ENCODE measurements at places on chromosomes 13 and 19.

- DNase-seq, result no peak
These were observed 9.1 kb downstream of the AP2S1 start for GRCh38 chr19:46841458-46842083.

- no peak for DNase-seq
These were observed 2.2 kb upstream of the TNFSF13B start for GRCh38 chr13:108267347-108267746.

DNA sequence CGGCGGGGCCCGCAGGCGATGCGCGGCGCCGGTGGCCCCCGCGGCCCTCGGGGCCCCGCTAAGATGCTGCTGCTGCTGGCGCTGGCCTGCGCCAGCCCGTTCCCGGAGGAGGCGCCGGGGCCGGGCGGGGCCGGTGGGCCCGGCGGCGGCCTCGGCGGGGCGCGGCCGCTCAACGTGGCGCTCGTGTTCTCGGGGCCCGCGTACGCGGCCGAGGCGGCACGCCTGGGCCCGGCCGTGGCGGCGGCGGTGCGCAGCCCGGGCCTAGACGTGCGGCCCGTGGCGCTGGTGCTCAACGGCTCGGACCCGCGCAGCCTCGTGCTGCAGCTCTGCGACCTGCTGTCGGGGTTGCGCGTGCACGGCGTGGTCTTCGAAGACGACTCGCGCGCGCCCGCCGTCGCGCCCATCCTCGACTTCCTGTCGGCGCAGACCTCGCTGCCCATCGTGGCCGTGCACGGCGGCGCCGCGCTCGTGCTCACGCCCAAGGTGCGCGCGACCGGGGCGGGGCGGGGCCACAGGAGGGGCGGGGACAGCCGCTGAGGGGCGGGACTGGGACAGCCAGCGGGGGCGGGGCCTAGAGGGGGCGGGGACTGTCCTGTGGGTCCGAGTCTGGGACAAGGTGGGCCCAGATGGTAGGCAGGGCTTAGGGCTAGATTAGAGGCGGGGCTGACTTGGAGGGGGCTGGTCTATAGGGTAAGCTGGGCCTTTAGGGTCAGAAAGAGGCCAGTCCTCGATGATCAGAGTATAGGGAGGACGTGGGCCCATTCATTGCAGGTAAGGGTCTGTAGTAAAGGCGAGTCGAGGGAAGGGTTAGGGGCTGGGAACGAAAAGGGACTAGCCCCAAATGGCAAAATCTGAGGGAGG, 5.1 kb downstream of the GRIN2D start:
- DNase-seq, result peak; percentile 86

GRCh38 chr13:75149776-75150175, 332.2 kb downstream of the TBC1D4 start:
- no peak for DNase-seq

GRCh38 chr13:34247596-34247995, 429.6 kb downstream of the RFC3 start:
- no peak for DNase-seq

GRCh38 chr19:5031231-5032100, 62.6 kb downstream of the KDM4B start:
- peak; percentile 37 for DNase-seq

DNA sequence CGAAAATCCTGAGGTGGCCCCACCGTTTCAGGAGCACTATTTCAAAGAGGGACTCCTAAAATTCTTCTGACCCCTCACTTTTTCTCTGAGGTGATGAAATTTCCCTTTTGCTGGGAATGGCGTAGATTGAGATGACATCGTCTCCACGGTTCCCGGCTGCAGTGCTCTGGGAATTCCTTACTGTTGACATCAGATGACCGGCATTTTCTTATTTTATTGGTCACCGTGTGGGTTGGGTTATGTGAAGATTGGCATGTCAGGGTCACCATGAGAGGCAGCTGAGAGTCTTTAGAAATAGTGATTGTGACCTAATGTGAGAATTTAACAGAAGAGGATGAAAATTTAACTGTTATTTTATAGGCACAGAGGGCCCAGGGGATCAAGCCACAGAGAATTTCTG, 356.7 kb downstream of the FGF9 start:
- no peak for DNase-seq

DNA sequence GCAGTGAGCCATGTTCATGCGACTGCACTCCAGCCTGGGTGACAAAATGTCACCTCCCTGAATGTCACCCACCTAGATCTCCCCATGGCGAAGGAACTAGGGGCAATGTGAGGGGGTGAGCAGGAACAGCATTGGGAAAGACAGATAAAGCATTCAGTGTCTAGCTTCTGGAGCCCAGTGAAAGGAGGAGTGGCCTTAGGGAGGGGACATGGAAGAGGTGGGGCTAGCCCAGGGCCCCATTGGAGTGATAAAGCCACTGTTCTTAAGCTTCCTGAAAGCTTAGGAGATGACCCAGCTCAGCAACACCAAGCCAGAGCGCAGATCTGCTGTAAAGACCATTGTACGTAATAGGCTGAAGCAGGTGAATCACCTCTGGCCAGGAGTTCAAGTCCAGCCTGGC, 13.0 kb upstream of the KCNN1 start:
- DNase-seq, result no peak

- DNase-seq, result no peak
These were observed 770.8 kb upstream of the SLITRK6 start for GRCh38 chr13:86569974-86570373.

GRCh38 chr13:99182439-99182838, 18.2 kb upstream of the UBAC2 start:
- DNase-seq, result no peak

- no peak for DNase-seq
These were observed 67.6 kb upstream of the TDRD3 start for GRCh38 chr13:60329221-60329923.

GRCh38 chr13:106963151-106963550, 395.2 kb upstream of the ARGLU1 start:
- no peak for DNase-seq

GRCh38 chr13:28440774-28441504, 54.0 kb downstream of the FLT1 start:
- DNase-seq, result no peak

DNA sequence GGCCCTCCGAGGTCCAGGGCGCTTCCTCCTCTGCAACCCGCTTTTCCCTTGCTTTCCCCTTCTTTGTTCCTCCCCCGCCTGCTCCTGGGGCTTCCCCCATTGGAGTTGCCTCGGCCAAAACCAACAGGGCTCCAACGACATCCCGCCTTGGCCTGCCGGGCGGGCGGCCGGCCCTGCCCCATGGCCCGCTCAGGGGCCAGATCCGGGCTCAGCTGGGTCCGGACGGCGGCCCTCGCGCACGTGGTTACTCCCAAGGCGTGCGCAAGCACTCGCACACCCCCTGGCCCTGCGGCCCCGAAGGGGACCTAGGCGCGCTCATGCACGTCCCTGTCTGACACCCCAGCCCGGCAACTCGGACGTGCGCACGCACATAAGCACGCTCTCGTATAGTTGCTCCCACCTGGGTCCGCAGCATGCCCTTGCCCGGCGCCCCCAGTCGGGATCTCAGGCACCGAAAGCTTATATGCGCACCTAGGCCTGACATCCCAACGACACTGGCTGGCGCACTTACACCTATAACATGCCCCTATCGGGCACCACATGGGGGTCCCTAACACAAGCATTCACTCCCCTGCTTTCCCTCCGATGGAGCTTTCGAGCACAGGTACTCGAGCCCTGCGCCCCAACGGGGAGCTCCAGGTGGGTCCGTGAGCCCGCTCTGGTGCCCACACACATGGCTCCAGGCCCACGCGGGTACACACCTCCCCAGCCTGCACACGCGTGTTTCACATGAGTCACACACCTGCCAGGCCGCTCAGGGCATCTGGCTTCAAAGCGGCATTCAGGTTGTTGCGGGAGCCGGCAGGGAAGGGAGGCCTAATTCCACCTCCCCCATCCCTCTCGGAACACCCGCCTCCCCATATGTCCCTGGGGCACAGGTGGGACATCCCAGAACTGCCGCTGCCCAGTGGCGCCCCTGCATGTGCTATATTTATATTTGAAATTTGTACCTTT, 15.0 kb downstream of the NFIX start:
- DNase-seq, result no peak

GRCh38 chr13:23866420-23867026, 22.7 kb downstream of the MIPEP start:
- DNase-seq, result no peak

GRCh38 chr13:112342841-112343361, 33.3 kb upstream of the SPACA7 start:
- DNase-seq, result no peak
